T-cell (primary cell): ENCODE measurements at places on chromosomes 12 and 14.

- H3K27ac ChIP-seq: no peak overlapping the region
- no peak for DNase-seq
- H3K4me1 ChIP-seq: peaks cover 28% of the 10 kb centered on the region
- no peak overlapping the region for H3K4me3 ChIP-seq
- H3K27me3 ChIP-seq: no peaks in the 10 kb centered on the region
Measured at GRCh38 chr12:132510746-132511477, 21.0 kb downstream of the FBRSL1 start.

DNA sequence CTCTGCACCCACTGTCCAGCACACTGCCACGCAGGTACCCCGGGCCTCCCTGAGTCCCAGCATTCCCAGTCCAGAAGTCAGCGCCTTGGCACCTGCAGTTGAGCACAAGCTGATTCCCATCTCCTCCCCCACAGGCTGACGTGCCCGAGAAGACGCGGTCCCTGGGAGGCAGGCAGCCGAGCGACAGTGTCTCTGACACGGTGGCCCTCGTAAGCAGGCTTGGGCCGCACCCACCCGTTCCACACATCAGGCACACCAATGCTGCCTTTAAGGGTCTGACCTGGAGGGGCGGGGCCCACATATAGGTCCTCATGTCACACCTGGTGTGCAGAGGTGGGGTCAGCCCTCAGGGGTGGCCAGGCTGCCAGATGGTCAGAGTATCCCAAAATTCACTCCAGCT is 18.4 kb upstream of the TEX22 start:
- H3K36me3 ChIP-seq: peaks cover 23% of the 10 kb centered on the region
- no peaks in the 10 kb centered on the region for H3K27me3 ChIP-seq
- no peak overlapping the region for H3K4me3 ChIP-seq
- no peak overlapping the region for H3K27ac ChIP-seq

DNA sequence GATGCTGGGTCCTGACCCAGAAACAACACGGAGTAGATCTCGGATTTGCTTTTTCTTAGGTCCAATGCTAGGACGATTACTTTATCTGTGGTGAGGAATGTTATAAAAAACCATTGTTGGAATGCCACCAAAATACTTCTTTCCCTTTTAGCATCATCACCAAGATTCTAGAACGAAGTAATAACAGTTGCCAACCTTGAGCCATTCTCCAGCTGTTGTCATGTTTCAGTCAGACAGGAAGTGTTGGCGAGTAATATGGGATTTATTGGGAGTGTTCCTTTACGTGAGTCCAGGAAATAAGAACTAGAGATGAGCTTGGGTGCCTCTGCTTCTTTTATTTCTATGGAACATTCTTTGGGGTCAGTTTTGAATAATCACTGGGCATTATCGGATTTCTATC is 892.9 kb downstream of the DIO2 start:
- DNase-seq: no peak
- H3K4me3 ChIP-seq: no peak overlapping the region
- no peaks in the 10 kb centered on the region for H3K4me1 ChIP-seq
- H3K27ac ChIP-seq: no peak overlapping the region

DNA sequence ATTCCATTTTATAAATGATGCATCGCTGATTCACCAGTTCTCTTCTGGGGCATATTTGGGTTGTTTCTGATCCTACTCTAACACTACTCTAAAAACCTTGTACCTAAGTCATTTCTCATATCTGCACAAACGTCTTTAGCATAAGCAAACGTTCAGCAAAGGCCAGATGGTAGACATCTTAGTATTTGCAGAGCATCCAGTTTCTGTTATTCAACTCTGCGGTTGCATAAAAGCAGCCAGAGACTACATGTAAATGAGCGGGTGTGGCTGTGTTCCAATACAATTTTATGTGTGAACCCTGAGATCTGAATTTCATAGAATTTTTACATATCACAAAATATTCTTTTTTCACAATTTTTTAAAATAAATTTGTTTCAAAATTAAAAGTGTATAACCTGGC is 22.8 kb upstream of the MMP17 start:
- H3K27me3 ChIP-seq: no peaks in the 10 kb centered on the region
- H3K36me3 ChIP-seq: peaks cover 14% of the 10 kb centered on the region
- no peak for DNase-seq
- H3K4me1 ChIP-seq: no peaks in the 10 kb centered on the region
- H3K27ac ChIP-seq: no peak overlapping the region

DNA sequence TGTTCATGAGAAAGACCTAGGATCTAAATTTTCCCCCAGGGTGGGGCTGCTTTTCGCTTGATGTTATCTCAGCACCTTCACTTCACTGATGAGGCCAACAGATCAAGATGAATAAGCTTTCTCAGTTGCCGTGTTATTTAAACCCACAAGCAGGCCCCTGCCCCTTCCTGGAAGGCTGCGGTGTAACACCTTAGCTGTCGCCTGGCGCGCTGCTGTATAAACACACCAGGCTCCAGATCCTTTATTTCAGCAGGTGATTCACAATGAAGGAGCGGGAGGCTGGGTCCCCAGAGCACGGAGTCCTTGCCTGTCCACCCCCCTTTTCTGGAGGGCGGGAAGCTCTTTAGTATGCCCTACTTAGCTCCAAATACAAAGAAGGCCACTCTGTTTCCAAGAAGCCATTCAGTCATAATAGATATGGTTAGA is 515.4 kb downstream of the FUT8 start:
- H3K36me3 ChIP-seq: no peaks in the 10 kb centered on the region
- peak overlapping the region; percentile 72 for H3K27ac ChIP-seq
- H3K4me1 ChIP-seq: peaks cover 37% of the 10 kb centered on the region
- DNase-seq: peak; percentile 76
- no peak overlapping the region for H3K4me3 ChIP-seq

- H3K27ac ChIP-seq: no peak overlapping the region
- no peaks in the 10 kb centered on the region for H3K27me3 ChIP-seq
- no peak overlapping the region for H3K4me3 ChIP-seq
- H3K4me1 ChIP-seq: no peaks in the 10 kb centered on the region
- DNase-seq: no peak
Measured at GRCh38 chr14:20733684-20734429, 11.8 kb upstream of the EDDM3A start.

GRCh38 chr12:67069451-67070306 is 199.5 kb upstream of the CAND1 start:
- H3K27me3 ChIP-seq: peaks cover 24% of the 10 kb centered on the region
- H3K27ac ChIP-seq: no peak overlapping the region
- peak; percentile 42 for DNase-seq
- peak overlapping the region; percentile 74 for H3K4me3 ChIP-seq

GRCh38 chr12:118603610-118604361 is 227.4 kb downstream of the SUDS3 start:
- H3K4me1 ChIP-seq: no peaks in the 10 kb centered on the region
- H3K27ac ChIP-seq: no peak overlapping the region
- H3K36me3 ChIP-seq: no peaks in the 10 kb centered on the region
- no peak overlapping the region for H3K4me3 ChIP-seq

- no peaks in the 10 kb centered on the region for H3K36me3 ChIP-seq
- H3K4me3 ChIP-seq: no peak overlapping the region
- no peak overlapping the region for H3K27ac ChIP-seq
- no peaks in the 10 kb centered on the region for H3K27me3 ChIP-seq
Measured at GRCh38 chr12:583251-583869, 79.9 kb downstream of the NINJ2 start.

GRCh38 chr14:35414365-35414764 is 9.8 kb upstream of the NFKBIA start:
- peaks cover 17% of the 10 kb centered on the region for H3K4me1 ChIP-seq
- no peaks in the 10 kb centered on the region for H3K36me3 ChIP-seq
- H3K4me3 ChIP-seq: no peak overlapping the region
- DNase-seq: no peak
- no peaks in the 10 kb centered on the region for H3K27me3 ChIP-seq
- no peak overlapping the region for H3K27ac ChIP-seq

GRCh38 chr12:71447691-71448132 is 8.1 kb downstream of the LGR5 start:
- H3K27me3 ChIP-seq: no peaks in the 10 kb centered on the region
- no peak overlapping the region for H3K4me3 ChIP-seq

DNA sequence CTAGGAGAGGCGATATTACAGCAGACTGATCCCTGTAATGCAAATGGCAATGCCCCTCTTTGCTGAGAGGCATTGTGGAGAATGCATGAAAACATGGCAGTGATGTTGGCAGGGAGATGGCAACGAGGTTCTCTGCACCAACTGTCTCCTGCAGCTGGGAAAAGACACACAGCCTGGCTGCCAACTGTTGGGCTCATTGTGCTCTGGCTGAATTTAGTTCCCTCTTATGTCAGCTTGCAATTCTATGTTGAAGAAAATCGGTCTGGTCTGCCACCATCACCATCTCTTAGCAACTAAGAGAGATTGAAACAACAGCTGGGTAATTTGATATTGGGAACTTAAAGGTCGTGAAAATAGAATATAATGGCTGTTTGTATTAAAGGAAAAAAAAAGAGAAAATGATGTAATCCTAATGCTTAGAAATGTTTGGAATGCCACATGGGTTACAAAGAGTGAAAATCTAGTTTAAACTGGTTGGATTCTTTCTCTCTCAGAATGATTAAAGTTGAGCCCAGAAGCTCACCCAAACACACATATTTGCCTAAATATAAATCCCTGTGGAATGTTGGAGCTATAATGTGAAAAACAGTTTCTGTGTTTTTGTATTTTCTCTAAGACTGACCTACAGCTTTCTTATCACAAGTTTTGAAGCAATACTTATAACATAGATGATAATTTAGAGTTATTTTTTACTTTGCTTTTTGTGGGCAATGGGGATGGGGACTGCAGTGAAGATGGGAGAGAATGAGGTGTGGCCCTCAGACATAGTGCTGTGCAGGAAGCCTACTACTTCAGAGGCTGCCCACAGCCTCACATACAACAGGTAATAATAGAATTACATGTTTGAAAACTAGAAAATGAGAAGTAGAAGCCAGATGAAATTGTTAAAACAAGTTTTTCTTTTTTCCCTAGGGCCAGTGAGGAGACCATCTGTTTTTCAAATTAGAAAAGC is 143.7 kb downstream of the AKAP6 start:
- H3K27me3 ChIP-seq: no peaks in the 10 kb centered on the region
- no peaks in the 10 kb centered on the region for H3K4me1 ChIP-seq
- H3K4me3 ChIP-seq: no peak overlapping the region
- H3K36me3 ChIP-seq: no peaks in the 10 kb centered on the region

DNA sequence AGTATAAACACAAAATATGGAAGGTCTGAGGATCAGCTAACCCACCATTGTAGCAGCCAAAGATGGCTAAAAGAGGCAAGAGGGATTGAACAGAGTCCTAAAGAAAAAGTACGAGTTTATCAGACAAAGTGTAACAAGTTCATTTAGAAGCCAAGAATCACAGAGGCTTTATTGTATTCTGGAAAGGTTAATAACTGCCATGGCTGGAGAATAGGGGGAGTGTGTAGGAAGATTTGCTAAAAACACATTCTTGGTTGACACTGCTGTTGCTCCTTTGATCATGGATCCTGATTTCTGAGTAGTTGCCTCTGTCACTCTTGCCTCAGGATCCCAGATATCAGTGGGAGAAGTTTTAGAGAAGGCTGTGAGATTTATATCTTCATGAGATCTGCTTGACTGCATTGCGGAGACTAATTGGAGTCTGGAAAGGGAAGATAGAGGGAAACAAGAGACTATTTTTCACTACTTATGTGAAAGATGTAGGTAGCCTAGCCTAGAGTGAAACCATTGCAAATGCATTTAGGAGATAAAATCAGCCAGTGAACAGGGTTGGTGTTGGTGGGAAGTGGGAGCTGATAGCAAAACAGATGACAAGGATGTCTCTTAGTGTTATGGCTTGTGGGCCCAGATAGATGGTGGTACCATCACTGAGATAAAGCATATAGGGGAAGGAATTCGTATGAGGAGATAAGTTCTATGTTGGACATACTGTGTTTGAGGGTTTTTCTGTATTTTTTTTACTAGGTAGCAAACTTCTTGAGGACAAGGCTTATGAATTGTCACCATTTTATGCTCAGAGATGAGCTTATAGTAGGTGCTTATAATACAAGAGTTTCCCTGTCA is 402.9 kb upstream of the PDE3A start:
- no peaks in the 10 kb centered on the region for H3K36me3 ChIP-seq
- H3K27me3 ChIP-seq: no peaks in the 10 kb centered on the region
- no peak for DNase-seq
- H3K27ac ChIP-seq: no peak overlapping the region

DNA sequence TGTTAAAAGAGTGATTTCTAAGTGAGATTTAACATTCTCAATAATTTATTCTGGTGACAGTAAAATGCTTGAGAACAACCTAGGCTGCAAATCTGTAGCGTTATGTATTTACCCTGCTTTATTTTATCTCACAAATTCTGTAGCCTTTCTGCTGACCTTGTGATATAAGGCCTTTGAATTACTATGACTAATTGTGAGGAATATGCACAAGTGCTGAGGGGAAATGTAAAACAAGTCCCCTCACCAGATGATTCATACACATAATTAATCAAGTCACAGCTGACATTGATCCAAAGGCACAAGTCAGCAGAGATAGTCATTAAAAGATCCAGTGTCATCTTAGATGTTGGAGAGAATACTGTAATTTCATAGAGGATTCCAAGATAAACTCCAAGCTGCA is 992.7 kb upstream of the USP15 start:
- no peaks in the 10 kb centered on the region for H3K36me3 ChIP-seq
- no peak for DNase-seq
- H3K4me1 ChIP-seq: no peaks in the 10 kb centered on the region
- H3K4me3 ChIP-seq: no peak overlapping the region

GRCh38 chr12:69513297-69513696 is 43.1 kb downstream of the FRS2 start:
- no peak overlapping the region for H3K4me3 ChIP-seq
- no peaks in the 10 kb centered on the region for H3K27me3 ChIP-seq
- H3K36me3 ChIP-seq: no peaks in the 10 kb centered on the region
- no peak overlapping the region for H3K27ac ChIP-seq
- peaks cover 21% of the 10 kb centered on the region for H3K4me1 ChIP-seq

DNA sequence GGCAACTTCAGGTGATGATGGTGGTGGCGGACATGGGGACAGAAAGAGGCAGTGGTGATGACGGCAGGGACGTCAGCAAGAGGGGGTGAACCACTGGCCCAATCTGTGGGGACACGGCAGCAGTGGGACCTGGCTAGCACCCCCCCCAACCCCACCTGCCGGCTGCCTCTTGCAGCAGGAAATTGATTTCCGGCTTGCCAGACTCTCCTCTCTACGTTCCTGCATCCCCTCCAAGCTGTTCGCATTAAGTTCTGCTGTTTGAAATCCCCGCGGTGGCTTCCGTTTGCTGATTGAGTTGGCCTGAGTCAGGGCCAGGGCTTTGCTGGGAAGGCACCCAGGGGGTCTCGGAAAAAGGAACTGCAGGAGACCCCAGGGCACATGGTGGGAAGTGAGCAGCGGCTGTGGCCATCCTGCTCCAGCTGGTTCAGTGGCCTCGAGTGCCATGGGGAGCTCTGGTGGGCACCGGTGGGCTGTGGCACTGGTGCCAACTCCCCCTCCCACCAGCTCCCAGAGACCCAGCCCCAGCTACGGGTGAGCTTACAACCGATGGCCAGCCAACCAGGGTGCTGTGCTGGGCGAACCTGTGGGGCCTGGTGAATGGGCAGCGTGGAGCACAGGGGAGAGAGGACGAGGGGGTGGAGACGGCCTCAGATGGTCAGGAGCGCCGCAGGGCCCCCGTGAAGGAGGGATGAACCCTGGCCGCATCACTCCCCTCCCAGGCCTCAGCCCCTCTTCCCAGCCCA is 14.6 kb upstream of the NUDT14 start:
- no peak overlapping the region for H3K27ac ChIP-seq
- peak overlapping the region; percentile 32 for H3K4me3 ChIP-seq
- H3K27me3 ChIP-seq: peaks cover 4% of the 10 kb centered on the region
- no peaks in the 10 kb centered on the region for H3K36me3 ChIP-seq

- H3K27ac ChIP-seq: no peak overlapping the region
- no peaks in the 10 kb centered on the region for H3K36me3 ChIP-seq
- no peaks in the 10 kb centered on the region for H3K4me1 ChIP-seq
- no peak overlapping the region for H3K4me3 ChIP-seq
Measured at GRCh38 chr12:111638556-111638955, 39.4 kb upstream of the ATXN2 start.

GRCh38 chr12:1691123-1692007 is 495 bp downstream of the ADIPOR2 start:
- peak overlapping the region; percentile 74 for H3K27ac ChIP-seq
- H3K4me3 ChIP-seq: peak overlapping the region; percentile 94
- H3K4me1 ChIP-seq: peaks cover 10% of the 10 kb centered on the region
- no peaks in the 10 kb centered on the region for H3K36me3 ChIP-seq
- no peak for DNase-seq
